NCI-H1105 treated with DMSO at 0.1 percent for 48 hours (cell line): ENCODE measurements at places on chromosomes 3 and 15.
A peak's percentile ranks its signal among the peaks of the same experiment; 100 is the strongest.

DNA sequence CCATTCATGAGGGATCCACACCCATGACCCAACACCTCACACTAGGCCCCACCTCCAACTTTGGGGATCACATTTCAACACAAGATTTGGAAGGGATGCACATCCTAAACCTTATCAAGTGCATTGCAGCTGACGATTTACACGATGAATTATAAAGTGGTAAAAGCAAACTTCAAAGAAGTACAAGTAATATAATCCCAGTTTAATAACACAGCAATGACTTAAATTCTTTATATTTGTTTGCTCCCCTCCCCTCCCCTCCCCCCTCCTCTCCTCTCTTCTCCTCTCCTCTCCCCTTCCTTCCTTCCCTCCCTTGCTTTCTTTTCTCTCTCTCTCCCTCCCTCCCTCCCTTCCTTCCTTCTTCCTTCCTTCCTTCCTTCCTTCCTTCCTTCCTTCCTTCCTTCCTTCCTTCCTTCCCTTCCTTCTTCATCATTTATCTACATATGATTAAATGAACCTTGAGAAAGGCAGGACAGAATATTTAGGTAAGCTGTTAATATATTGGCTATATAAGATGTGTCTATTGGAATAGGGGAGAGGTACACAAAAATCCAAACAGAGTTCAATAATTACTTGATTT is 46.3 kb upstream of the CLSTN2 start:
- no peak for DNase-seq

DNA sequence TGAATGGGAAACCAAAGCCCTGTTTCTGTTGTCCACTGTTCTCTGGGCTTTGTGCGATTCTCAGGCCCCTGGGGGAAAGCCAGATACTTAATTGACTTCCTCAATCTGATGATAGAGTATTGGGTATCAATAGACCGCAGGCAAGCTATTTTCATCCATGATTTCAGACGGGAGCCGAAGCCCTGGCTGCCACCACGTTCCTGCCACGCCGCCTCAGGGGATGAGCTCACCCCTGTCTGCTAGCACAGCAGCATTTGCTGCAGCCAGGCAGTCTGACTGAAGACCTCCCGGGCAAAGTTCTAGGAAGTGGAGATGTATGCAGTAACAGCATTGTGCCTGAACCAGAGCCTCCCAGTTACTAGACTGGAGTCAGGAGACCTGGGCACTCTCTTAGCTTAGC is 69.8 kb downstream of the ISG20 start:
- no peak for DNase-seq

DNA sequence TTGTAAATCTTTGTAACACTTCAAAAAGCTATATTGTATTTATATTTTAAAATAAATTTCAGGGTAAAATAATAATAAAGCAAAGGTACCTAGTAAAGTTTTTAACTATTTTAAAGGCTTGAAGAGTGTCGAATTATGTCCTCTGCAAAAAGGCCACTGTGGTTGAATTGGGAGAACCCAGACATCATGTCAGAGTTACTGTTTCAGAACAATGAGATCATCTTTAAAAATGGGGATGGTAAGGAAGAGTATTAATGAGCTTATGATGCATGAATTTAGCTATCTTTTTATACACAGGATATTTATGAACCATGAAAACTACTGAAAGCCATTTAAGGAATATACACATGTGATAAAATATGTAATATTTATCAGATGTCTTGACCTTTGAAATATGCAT is 26.3 kb downstream of the KCNMB3 start:
- no peak for DNase-seq

- peak; percentile 64 for DNase-seq
Observed at GRCh38 chr3:99896482-99896881, 78.8 kb downstream of the CMSS1 start.

DNA sequence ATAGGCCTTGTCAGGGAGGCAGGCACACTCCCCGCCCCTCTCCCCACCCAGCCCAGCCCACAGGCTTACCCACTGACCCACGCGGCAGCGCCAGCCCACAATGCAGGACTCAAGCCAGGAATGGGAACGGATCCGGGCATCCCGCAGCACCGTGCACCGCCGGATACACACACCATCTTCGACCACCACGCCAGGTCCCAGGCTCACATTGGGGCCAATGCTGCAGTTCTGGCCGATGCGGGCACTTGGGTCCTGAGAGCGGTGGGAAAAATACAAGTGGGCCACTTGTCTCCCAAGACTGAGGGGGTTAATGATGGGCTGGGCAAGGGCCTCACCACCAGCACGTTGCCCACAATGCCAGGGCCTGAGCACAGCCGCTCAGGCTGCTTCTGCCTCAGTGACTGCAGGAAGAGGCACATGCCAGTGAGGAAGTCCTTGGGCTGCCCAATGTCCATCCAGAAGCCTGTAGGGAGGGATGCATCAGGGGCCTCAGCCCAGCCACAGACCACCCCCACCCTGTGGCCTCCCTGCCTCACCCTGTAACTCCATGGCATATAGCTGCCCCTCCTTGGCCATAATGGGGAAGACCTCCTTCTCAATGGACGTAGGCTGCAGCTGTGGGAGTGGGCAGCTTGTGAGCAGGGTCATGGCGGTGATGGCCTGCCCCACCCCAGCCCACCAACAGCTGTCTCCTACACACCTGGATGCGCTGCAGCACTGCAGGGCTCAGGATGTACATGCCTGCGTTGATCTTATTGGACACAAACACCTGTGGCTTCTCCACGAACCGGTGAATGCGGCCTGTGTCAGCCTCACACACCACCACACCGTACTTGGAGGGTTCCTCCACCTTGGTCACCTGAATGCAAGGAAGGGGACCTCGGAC is 1.6 kb downstream of the GMPPB start:
- DNase-seq: no peak

- no peak for DNase-seq
Observed at GRCh38 chr3:63687278-63688225, 35.1 kb downstream of the SNTN start.
